ENCODE measurements at places on chromosomes 5 and 9. TPM values are rescaled to one million over a fixed set of nuclear protein-coding genes. Genes with fewer than 3 reads are reported as not detected.

Gene OSMR
- total RNA-seq, result not detected

Gene FIBCD1
- total RNA-seq, result not detected

Gene LRRC19
- total RNA-seq, result not detected

Gene ENTREP1
- 1.0 TPM for total RNA-seq

Gene PRDM9
- total RNA-seq, result not detected

Gene MEIKIN
- not detected for total RNA-seq

Gene ASPN
- total RNA-seq, result not detected

GRCh38 chr9:97638666-97639065, 5.0 kb downstream of the NCBP1 start:
- no peak for DNase-seq
- H3K4me1 ChIP-seq, result peaks cover 8% of the 10 kb centered on the region
- H3K4me3 ChIP-seq, result no peak overlapping the region
- no peaks in the 10 kb centered on the region for H3K36me3 ChIP-seq
- H3K27ac ChIP-seq, result no peak overlapping the region

DNA sequence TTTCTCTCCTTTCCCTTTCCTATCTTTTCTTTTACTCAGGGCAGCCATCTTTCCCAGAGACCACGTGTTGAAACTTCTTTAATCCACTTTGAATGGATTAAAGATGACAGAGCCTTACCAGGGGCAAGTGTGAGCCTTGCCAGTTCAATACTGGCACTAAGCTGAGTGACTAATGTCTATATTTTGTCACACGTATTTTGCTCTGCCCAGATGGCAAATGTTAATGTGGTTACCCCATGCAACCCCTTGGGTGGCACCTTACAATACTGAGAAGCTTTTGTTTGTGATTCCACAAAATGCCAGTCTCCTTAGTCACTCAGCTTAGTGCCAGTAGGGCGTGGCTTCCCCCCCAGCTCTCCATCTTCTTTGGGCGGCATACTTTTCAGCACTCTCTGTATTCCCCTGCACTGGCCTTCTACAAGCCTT, 24.8 kb downstream of the ANXA1 start:
- H3K36me3 ChIP-seq, result no peaks in the 10 kb centered on the region
- DNase-seq, result no peak
- H3K4me3 ChIP-seq, result no peak overlapping the region
- peaks cover 9% of the 10 kb centered on the region for H3K4me1 ChIP-seq
- H3K27ac ChIP-seq, result no peak overlapping the region

GRCh38 chr5:113024076-113024697, 47.6 kb downstream of the DCP2 start:
- H3K4me3 ChIP-seq, result no peak overlapping the region
- no peak for DNase-seq
- peaks cover 4% of the 10 kb centered on the region for H3K36me3 ChIP-seq
- peaks cover 6% of the 10 kb centered on the region for H3K4me1 ChIP-seq

DNA sequence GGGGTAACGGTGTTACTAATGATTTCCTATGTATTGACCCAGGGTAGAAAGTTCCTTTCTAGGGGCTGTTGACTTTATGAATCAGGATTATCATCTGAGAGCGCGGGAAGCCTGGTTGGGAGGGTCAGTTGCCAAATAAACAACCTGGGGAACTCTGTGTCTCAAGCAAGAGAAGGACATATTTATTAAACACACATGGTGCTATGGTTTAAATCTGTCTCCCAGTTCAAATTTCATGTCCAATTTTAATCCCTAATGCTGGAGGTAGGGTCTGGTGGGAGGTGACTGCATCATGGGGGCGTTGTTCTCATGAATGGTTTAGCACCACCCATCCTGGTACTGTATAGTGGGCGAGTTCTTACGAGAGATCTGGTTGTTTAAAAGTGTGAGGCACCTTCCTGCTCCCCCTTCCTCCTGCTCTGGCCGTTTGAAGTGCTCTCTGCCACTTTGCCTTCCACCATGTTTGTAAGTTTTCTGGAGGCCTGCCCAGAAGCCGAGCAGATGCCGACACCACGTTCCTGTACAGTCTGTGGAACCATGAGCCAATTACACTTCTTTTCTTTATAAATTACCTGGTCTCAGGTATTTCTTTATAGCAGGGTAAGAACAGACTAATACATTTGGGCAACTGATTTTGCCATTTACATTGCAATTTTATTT, 19.7 kb upstream of the GAS1 start:
- H3K4me3 ChIP-seq, result no peak overlapping the region
- no peaks in the 10 kb centered on the region for H3K4me1 ChIP-seq
- H3K36me3 ChIP-seq, result no peaks in the 10 kb centered on the region
- no peak overlapping the region for H3K27ac ChIP-seq
- no peak for DNase-seq
- no peaks in the 10 kb centered on the region for H3K27me3 ChIP-seq

GRCh38 chr5:151739939-151740335, 18.5 kb downstream of the ATOX1 start:
- peaks cover 7% of the 10 kb centered on the region for H3K4me1 ChIP-seq
- H3K36me3 ChIP-seq, result no peaks in the 10 kb centered on the region
- no peak overlapping the region for H3K4me3 ChIP-seq
- H3K27me3 ChIP-seq, result no peaks in the 10 kb centered on the region
- H3K27ac ChIP-seq, result no peak overlapping the region
- DNase-seq, result no peak
